ENCODE measurements at places on chromosomes 7 and 10.

DNA sequence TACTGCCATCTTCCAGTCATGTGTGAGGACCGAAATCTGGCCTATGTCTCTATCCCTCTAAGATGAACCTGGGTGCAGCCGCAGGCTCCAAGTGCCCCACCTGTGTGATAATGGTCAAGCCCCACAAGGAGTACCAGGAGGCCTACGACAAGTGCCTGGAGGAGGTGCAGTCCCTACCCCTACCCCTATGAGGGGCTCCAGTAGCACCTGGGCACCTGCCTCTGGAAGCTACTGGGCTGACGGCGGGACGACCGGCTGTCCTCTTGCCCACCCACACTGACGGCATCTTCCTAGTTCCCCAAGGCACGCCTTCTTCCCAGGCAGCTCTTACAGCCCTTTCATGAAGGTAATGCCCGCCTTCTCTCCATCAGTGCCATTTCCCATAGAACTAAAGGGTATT is 47.4 kb downstream of the HOXA1 start:
- DNase-seq: no peak

- DNase-seq: no peak
These were observed 88.6 kb upstream of the ARID5B start for GRCh38 chr10:61812920-61813319.

DNA sequence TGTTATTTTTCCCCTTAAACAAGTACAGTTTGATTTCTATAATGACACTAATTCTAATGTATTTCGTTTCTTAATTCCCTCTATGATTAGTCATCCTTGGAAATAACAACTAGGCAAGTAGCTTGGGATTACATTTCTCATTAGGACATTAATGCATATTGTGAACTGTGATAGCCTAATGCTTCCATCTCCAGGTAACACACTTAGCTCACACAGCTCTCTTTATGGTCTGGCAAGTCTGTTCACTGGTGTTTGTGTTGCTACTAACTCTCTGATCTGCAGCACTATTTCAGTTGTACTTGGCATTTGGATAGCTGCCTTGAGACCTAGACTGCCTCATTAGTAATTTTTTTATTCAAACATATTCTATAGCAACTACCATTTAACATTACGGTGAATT is 853.2 kb downstream of the SORCS3 start:
- no peak for DNase-seq

- DNase-seq: no peak
These were observed 79.3 kb upstream of the PPP2R2D start for GRCh38 chr10:131821378-131822012.

DNA sequence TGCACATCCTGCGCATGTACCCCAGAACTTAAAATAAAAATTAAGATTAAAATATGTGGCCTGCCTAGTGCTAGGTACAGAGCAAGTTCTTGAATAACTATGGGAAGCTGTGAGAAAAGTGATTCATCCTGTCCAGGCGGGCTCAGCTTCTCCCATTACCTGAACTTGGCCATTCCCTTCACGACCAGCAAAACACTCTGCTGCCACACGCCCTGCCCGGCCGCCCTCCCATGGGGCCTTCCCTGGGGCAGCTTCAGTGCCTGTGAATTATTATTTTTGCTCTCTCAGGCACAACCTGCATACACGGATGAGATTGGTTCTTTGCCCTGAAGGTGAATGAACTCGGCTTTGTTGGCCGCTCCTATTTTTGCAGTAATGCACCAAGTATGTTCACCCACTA is 209.2 kb upstream of the SHH start:
- DNase-seq: no peak

DNA sequence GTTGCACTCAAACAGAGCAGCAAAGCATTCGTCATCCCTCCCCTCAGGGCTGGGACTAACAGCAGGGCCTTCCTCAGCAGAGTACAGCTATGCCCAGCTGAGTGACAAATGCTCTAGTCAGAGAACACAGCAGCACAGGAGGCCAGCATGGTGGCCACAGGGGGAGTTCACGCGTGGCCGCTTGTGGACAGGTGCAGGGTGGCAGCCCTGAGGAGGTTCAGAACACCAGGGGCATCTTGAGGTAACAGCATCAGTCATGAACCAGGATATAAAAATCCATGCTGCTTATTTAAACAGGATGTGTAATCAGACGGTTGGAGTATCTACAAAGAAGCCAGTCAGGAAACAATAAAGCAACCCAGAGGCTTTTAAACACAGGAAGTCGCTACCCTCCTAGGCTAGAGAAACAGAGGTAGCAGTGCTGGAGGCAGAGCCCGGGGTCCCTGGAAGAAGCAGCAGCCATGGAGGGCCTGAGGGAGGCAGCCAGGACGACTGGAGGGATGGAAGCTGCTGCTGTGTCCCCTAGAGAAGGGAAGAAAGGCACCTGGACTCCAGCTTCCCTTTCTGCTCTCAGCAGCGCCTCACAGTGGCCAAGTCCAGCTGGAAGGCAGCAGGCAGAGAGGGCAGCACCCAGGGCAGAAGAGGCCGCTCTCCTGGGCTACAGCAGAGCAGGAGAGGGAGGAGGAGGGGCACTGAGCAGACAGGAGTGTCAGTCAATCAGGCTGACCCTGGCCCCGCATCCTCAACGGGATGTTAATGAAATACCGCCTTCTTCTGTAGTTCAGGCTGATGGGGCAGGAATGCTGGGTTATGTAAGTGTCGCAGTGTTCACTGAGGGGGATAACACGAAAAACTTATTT is 70.8 kb upstream of the UCN3 start:
- no peak for DNase-seq

DNA sequence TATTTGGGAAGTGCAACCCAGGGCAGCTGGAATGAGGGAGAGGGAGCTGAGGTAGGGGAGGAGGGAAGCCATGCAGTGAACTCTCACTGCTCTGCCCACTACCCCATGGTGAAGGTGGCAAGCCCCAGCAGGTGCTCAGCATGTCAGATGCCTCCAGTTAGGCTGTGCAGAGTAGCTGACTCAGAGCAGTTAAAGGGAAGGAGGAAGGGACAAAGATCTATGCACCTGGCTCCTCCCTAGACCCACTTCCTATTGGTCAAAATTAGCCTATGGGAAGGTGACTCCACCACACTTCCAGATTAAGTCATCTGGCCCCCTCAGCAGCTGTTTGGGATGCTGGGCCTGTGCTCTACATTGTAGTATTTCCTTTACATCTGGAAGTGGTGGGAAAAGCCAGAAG is 125.7 kb upstream of the MTPN start:
- no peak for DNase-seq

DNA sequence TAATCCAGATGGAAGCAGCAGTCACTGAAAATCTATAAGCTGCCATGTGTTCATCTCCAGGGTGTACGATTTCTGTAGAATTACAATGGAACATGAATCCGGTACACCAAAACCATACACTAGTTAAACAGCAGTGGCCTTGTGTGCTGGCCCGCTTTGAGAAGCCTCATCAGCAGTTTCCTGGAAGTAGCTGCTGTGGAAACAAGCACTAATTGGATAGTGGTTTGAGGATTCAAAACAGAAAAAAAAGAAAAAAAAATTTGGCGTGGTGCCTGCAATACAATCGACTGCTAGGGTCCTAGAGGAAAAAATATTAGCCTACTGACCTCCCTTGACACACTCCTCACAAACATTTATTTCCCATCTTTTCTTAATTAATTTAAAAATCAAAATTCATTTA is 545.9 kb downstream of the SORCS1 start:
- no peak for DNase-seq

- DNase-seq: no peak
These were observed 972.2 kb upstream of the MBL2 start for GRCh38 chr10:53744746-53745145.

DNA sequence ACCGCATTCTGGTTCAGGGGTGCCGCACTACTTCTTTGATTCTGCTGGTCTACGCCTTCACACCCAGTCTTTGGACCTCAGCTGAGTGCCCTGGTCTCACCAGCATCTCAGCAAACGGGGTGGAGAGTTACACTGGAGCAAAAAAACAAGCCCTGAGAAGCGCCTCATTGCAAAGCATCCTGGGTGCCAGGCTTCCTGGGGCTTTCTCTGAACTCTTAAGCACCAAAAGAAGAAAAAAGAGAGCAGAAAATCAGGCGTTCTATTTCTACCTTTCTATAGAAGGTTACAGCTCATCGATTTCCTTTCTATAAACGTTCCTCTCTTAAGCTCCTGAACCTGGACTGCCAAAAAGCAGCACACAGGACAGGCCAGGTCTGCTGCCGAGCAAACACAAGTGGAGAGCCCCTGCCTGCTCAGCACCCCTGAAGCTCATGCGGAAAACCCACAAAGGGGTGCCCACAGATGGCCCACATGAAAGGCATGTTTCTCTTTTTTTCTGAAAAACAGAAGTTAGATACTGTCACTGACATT is 217.9 kb downstream of the SFMBT2 start:
- no peak for DNase-seq

- DNase-seq: no peak
These were observed 1024.8 kb downstream of the LRMDA start for GRCh38 chr10:76456197-76456596.

DNA sequence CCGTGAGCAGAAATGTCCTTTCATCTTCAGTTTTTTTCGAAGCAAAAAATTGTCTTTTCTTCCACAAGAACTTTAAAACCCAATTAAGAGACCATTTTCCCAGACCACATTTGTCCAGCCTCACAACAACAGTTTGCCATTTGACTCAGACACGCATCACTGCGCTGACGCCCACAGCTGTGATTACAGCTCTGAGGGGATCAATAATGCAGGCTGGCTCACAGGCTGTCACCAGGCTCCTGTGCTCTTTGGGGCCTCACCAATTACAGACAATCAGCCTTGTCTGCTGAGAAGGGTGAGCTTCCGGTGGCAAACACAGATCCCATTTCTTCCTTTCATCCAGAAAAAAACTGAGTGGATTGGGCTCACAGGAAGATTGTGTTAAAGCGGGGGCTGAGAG is 33.3 kb downstream of the DDC start:
- peak; percentile 89 for DNase-seq

GRCh38 chr7:140920745-140921144 is 4.0 kb downstream of the BRAF start:
- DNase-seq: no peak

DNA sequence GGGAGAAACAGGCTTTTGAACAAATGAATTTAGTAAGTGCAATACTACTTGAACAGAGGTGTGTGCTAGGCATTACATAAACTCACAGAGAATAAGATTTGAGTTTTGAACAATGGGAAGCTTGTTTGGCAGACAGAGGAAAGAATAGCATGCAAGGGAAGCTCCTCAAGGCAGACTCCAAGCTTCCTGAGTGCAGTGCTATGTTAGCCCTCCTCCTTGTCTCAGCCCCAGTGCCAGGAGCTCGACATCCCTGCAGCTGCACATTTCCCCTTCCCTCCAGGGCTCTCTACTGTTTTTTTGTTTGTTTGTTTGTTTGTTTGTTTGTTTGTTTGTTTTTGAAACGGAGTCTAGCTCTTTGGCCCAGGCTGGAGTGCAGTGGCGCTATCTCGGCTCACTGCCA is 237.5 kb downstream of the IPMK start:
- DNase-seq: no peak

- DNase-seq: no peak
These were observed 45.1 kb downstream of the INPP5F start for GRCh38 chr10:119770928-119771327.

- no peak for DNase-seq
These were observed 10.5 kb upstream of the DEPP1 start for GRCh38 chr10:44988957-44989585.

- DNase-seq: no peak
These were observed 94.8 kb upstream of the TARP start for GRCh38 chr7:38368191-38368605.

- DNase-seq: no peak
These were observed 130.6 kb downstream of the SPAG6 start for GRCh38 chr10:22475651-22476600.

- no peak for DNase-seq
These were observed 39.1 kb upstream of the ZNF273 start for GRCh38 chr7:64863969-64864368.

- DNase-seq: peak; percentile 3
These were observed 57.8 kb upstream of the PCGF5 start for GRCh38 chr10:91162495-91163268.

- no peak for DNase-seq
These were observed 15.4 kb upstream of the MEST start for GRCh38 chr7:130476297-130477150.

DNA sequence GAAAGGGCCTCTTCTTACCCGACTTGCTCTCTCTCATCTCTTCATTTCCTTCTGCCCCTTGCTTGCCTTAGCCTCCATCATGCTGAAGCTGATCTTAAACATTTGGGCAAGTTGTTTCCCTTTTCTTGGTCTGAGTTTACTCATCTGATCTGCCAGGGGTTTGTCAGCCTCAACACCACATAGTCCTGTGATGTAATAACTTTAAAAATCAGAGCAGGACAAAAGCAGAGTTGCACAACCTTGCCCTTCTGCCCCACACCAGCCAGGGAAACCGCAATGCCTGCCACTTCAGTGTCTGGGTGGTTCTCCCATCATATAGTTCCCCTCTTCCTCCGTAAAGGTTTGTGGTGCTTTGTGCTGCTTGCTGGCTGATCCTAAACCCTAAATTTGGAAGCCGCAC is 9.9 kb upstream of the LIPM start:
- no peak for DNase-seq

DNA sequence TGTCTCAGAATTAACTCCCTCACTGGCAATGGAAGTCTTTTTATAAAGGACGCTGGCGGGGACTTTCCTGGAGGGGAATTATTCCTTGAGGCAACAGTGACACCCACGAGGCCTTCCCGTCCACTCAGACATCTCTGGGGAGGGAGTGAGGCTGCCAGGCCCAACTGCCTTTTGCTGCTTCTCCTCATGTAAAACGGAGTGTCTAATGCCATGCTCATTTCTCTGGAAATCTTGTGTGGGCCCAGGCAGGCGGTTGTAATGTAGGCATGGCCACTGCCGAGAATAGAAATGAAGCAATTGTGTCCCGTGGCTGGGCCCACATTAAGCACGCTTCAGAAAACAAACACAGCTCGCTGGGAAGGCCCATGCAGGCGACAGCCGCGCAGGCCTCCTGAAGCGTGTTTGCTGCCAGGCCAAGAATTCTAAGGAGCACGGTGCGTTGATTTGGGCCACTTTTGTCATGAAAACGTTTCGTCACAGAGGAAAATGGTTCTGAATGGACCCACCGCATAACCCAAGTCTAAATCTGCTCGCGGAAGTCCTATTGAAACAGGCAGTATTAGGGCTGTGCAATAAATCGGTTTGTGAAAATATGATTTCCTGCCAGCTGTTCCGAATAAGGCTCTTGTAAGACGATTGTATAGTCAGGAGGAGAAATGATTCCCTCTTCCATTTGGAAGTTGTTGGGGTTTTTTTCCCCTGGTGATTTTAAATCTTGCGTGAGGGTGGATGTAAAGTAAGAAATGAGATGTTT is 104.2 kb upstream of the CHST15 start:
- no peak for DNase-seq

GRCh38 chr10:80441831-80442230 is 12.3 kb upstream of the TSPAN14 start:
- DNase-seq: no peak

GRCh38 chr7:54260941-54261371 is 281.2 kb upstream of the VSTM2A start:
- no peak for DNase-seq
